BJ (cell line): ENCODE measurements at places on chromosomes 13 and 19. TPM values are rescaled to one million over a fixed set of nuclear protein-coding genes. Genes with fewer than 3 reads are reported as not detected.

Gene NBEA
- polyA plus RNA-seq = 17.8 and 24.6 TPM in 2 replicates

- DNase-seq = no peak
Measured at GRCh38 chr19:17209126-17210036, 5.8 kb upstream of the USE1 start.

DNA sequence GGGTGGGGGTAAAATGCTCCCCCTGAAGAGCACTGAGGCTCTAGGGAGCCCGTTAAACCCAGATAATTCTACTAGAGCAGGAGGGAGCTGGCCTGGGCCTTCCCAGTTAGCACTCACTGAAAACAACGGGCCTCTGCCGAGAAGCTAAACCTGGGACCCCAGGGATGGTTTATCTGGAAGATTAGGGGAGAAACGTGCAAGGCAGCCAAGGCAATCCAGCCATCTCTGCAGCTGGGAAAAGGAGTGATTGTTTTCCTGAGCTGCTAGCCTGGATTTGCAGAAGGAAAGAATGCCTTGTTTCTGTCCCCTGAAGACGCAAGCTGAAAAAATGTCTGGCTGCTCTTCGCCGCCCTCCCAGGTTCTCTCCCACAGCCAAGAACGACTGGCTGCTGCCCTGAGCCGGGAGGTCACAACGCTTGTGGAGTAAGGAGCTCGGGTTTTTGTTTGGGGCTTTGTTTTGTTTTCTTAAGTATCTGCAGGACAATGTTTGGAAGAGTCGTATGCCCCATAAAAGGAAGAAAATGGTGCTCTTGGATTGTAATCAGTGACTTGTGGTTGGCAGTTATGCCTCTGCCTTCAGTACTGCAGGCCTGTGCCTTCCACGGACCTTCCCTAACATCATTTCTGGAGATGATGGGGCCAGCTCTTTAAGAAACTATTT, 31.5 kb downstream of the COL4A2 start:
- DNase-seq = peak; percentile 66

GRCh38 chr13:29707876-29708543, 112.5 kb upstream of the SLC7A1 start:
- no peak for DNase-seq

Gene MVB12A
- polyA plus RNA-seq = 29.4 and 47.3 TPM in 2 replicates

Gene EIF3K
- 230 and 357 TPM in 2 replicates for polyA plus RNA-seq

DNA sequence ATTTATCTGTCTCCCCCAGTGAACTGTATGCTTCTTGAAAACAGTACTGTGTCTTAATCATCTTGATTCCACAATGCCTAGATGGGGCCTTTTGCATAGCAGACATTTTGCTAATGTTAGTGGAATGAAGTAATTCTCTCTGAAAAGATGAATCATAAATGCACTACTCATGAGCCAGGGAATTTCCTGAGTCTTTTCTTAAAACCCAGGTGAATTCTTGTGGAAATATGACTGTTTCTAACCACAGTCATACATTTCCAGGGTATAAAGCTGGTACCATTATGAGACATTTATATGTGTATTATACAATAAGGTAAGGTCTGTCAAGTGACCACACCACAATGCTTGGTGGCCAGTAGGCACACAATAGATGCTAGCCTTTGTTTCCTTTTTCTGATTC, 5.5 kb upstream of the KCTD4 start:
- DNase-seq = peak; percentile 87

GRCh38 chr13:60242043-60242595, 78.4 kb upstream of the DIAPH3 start:
- DNase-seq = no peak

DNA sequence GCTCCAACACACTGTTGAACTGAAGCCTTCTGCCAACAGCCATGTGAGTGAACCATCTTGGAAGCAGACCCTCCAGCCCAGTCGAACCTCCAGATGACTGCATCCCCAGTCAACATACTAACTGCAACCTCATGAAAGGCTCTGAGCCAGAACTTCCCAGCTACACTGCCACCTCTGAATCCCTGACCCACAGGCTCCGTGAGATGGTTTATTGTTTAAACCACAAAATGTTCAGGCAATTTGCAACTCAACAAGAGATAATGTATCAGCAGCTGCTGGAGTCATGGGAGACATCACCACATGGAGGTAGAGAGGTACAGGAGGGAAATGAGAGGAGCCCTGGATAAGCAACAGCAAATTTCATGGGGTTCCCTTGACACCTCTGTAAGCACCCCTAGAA, 266.4 kb upstream of the NBEA start:
- no peak for DNase-seq

Gene PRR36
- not detected in 2 replicates for polyA plus RNA-seq

GRCh38 chr19:35295792-35296462, 4.0 kb downstream of the MAG start:
- no peak for DNase-seq

DNA sequence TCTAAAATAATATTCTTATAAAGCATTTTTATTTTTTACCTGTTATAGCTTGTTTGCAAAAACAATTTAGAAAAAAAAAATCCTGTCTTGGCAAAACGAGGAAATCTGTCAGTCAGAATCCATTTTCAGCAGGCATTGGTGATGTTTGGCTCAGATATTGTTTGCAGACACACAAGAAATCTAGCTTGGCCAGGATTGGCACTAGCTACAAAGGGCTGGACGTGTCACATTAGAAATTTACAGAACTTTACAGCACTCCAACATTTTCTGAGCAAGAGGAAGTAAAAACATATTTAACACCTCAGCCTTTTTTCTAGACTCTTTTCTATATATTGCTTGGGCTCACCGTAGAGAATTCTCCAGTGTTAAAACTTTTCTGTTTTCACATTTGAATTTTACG, 9.9 kb downstream of the ZNF91 start:
- no peak for DNase-seq

- DNase-seq = no peak
Measured at GRCh38 chr13:97160421-97160820, 61.7 kb upstream of the MBNL2 start.

DNA sequence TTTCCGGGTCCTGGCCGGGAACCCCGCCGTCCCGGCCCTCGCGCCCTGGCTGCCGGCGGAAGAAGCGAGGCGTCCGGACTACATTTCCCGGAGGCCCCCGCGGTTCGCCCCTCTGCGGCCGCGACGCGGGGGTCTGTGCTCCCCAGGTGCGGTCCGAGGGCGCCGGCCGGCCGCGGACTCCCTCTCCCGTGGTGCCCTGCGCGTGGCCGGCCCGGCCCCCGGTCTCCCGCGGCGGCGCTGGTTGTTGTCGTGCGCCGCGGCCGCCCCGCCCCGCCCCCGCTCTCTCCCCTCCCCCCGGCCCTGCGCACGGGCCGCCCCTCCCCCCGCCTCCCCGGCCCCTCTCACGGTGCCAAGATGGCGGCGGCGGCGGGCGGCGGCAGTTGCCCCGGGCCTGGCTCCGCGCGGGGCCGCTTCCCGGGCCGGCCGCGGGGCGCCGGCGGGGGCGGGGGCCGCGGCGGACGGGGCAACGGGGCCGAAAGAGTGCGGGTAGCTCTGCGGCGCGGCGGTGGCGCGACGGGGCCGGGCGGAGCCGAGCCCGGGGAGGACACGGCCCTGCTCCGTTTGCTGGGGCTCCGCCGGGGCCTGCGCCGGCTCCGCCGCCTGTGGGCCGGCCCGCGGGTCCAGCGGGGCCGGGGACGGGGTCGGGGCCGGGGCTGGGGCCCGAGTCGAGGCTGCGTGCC, at the start of gene KMT2B:
Gene KMT2B (plus strand): TSS at position 339 of the 680 bp plus-strand sequence. CDS start 16 bp downstream, at position 355.
- DNase-seq = peak; percentile 66

DNA sequence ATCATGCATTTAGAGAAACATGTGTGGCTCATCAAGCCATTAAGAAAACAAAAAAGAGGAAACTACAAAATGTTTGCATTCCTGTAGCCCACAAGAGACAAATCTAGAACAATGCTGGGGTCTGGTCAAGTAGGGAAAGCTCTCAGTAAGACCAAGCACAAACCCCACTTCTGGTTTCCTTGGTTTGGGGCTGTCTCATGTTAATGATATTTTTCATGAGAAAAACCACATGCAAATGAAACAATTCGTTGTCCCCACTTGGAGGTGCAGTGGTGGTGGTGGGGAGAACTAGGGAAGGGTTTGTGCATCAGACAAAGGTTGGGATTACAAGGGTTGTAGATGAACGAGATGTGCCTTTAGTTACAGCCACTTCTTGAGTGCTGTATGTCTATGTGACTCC, 7.0 kb upstream of the RB1 start:
- DNase-seq = no peak

DNA sequence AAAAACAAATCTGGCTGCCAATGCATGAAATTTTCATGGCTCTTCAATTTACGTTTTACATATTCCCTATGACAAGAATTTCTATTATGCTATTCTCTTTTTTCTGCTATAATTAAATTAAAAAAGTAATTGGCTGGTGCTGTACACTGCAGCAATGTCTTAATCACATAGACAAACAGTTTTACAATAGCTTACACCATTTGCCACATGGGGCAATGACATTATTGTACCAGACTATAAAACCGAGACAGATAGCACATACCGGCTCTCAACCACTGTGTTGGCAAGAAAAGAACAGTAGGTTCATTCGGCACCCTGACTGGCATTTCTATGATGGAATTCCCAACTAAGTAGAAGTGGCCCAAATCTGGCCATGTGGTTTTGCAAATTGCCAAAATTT, 67.7 kb downstream of the DACH1 start:
- DNase-seq = no peak

- no peak for DNase-seq
Measured at GRCh38 chr19:57773488-57773887, 4.0 kb downstream of the ZNF586 start.

GRCh38 chr13:99250982-99251825, 7.0 kb downstream of the GPR18 start:
- DNase-seq = no peak

DNA sequence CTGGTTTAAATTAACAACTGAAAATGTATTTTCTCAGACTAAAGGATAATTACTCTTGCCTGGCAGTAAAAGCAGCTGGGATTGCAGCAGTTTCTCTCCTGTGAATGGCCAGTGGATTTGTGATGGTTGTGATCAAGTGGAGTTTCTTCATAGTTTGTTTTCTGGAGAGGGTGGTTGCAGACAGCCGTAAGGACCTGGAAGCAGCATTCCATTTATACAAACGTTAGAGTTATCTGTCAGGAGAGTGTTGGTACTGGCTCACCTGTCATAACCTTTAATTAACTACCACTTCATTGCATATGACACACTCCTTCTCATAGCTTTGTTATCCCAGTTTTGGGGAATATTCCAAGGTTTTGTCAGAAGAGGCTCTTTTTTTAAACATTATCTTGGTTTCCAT, 258.4 kb upstream of the SLC10A2 start:
- no peak for DNase-seq

- DNase-seq = no peak
Measured at GRCh38 chr13:98461486-98462240, 115.2 kb downstream of the STK24 start.

DNA sequence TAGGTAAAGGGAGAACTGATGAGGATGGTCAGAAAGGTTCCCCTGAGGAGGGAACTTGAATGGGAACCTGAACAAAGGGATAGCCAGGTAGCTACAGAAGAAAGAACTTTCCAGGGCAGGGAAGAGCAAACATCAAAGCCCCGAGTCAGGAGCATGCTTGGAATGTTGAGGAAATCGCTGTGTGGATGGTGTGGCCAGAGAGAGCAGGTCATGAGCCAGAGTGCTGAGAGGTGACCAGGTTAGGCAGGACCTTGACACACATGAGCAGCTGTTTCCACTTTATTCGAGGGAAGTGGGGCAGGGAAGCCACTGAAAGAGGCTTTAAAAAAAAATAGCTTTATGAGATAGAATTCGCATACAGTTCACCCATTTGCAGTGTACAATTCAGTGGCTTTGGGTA, 4.4 kb downstream of the RAB8A start:
- no peak for DNase-seq

GRCh38 chr13:28794396-28794795, 25.7 kb upstream of the MTUS2 start:
- DNase-seq = no peak

GRCh38 chr13:59203855-59204254, 959.9 kb downstream of the DIAPH3 start:
- no peak for DNase-seq

DNA sequence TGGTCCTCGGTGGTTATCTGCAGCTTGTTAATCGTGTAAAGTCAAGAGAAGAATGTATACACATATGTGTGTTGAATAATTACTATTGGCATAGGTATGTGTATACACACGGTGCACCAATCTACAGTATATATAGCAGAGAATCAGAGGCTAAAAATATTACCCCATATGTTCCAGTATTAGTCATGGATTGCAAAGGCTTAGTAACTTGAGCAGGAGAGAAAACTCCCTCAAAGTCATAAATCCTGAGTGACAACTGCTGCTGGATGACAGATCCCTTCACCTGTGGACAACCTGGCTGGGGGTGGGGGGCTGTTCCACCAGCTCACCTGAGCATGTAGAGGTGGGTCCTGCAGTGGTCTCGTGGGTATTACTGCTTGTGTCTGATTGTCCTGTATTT, 185.0 kb downstream of the ZNF536 start:
- no peak for DNase-seq

DNA sequence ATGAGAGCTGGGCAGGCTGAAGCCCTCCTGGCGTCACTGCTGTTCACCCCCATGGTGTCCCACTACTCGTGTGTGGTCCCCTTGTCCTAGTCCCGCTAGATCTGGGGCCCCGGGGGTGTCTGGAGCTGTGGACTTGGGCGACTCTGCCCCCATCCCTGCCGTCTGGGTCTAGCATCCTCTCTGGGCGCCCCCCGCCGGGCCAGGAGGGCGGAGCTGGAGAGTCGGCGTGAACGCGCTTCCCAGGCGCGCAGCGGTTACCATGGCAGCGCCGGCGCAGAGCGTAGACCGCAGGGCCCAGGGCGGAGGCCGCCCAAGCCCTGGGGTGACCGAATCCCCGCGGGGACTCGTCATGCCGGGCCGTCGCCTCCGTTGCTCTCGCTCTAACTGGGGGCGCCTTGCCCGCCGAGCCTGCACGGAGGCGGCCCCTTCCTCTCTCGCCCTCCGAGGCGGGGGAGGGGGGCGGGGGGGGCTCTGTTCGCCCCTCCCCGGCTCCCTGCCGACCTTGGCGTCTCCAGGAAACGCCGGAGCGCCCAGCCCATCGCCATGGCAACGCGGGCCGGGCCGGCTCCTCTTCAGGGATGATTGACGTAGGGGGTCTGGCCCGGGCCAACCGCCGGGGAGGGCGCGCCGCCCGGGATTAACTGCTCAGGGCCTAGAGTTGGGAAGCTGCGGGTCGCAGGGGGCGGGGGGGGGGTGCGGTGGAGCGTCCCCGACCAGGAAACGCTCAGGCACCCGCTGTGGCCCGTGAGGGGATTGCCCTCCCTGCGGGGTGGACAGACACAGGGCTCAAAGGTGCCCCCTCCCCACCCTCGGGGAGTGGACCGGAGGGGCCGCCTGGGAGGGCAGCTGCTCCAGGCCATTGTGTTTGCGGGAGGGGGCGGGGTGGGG, 8.9 kb downstream of the ISYNA1 start:
- DNase-seq = no peak

DNA sequence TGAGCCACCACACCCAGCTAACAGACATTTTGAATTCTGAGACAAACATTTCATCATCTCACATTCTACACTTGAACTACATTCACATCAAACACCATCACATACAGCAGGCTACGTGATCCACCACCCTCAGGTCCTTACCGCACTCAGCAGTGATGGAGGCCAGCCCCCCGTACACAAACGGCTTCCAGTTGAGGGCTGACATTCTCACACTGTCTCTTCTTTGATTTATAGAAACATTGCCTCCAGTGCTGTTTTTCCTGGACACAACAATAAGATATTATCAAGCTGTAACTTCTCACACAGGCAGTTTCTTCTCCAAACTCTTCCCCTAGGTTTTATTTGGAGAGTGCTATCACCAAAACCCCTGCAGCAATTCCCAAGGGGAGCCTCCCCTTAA, 7.0 kb downstream of the SLC25A30 start:
- no peak for DNase-seq

- DNase-seq = no peak
Measured at GRCh38 chr19:14615623-14616022, 32.7 kb downstream of the CLEC17A start.

Gene ZNF253
- 0.67 and 1.6 TPM in 2 replicates for polyA plus RNA-seq

- DNase-seq = no peak
Measured at GRCh38 chr19:45763691-45764294, 5.3 kb downstream of the SIX5 start.
